HS-27A (cell line): ENCODE measurements at places on chromosomes 6 and 20.

DNA sequence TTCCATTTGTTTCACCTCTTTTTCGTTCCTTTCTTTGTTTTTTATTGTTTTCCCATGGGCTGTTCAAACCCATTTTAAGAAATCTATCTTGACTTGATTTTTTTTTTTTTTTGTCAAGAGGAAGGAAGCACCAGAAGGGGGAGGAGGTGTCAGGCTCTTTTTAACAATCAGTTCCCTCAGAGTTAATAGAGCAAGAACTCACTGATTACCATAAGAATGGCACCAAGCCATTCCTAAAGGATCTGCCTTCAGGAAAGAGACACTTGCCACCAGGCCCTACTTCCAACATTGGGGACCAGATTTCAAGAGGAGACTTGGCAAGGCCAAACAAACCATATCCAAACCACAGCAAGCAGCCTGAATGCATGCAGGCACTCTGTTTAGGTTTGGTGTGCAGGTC is 168.0 kb downstream of the OTOR start:
- no peak for DNase-seq

DNA sequence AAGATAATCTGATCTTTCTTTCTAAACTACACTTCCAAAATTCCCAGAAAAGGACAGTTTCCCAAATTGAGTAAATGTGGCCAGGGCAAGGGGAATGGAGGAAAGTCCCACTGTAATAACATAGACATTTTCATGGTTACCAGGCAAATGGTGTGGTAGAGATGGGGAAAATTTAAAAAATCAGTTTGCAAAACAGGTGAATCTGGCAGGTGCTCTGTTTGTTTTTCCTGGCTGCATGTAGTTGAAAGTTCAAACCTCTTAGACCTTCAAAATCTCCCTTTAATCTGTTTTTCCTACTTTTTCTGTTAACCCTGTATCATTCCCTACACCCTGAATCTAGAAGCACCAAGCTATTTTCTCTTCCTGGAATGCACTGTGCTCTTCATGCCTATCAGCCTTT is 2.0 kb upstream of the BCKDHB start:
- DNase-seq: no peak

DNA sequence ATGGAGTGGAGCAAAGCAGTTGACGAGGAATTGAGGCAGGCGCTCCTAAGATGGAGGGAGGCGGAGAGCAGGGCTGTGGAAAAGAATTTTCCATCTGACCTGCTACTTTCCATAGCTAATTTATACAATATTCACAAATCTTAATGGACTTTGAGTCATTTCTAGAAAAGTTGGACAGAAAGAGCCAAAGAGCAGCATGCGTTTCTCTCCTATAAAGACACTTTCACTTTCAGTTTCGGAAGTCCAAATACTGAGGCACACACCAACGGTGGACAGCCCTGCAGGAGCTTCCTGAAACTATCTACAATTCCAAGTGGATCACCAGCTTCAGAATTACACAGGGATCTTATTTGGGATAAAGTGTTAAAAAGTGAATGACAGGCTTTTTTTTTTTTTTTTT is 43.5 kb downstream of the PANK2 start:
- DNase-seq: no peak

DNA sequence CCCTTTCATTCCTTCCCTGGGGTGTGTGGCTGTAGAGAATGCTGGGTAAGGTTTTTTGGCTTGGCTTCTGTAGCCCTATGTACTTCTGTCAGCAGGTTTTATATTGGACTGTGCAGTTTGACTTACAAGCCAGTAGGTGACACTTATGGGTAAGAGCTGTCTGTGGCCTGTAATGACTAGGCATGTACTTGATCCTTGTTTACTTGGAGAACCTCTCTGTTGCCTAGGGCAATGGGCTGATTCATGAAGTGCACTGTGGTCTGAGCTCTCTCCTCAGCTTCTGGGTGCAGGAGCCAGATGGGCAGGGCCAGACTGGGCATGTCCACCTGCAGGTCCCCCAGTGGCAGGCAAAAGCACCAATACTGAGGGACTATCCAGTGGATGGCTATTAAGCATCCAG is 544.6 kb downstream of the ADGRB3 start:
- DNase-seq: no peak

GRCh38 chr6:31115941-31116560 is 1.5 kb downstream of the PSORS1C1 start:
- DNase-seq: no peak

GRCh38 chr6:2020909-2021308 is 224.5 kb downstream of the GMDS start:
- DNase-seq: no peak

- no peak for DNase-seq
These were observed 404 bp downstream of the CEP162 start for GRCh38 chr6:84227044-84227433.

GRCh38 chr20:50052550-50053361 is 60.2 kb downstream of the UBE2V1 start:
- no peak for DNase-seq

DNA sequence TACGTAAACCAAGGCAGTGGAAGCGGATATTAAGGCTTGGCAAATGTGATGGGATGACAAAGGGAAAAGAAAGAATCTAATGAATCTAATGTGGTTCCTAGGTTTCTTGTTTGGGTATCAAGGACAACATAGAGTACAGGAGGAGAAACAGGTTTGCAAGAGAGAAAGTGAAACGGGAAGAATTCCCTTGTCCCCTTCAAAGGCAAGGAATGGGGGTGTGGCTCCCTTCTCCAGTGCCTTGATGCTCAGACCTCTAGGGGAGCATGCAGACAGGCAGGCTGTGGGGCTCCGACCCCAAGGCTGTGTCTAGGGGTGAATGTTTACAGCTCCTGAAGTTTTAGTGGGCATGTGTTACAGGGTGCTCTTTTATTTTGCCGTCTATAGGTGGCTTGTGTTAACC is 317.5 kb upstream of the HSF2 start:
- DNase-seq: no peak

- DNase-seq: no peak
These were observed 28.9 kb downstream of the IRAK1BP1 start for GRCh38 chr6:78896227-78896626.

DNA sequence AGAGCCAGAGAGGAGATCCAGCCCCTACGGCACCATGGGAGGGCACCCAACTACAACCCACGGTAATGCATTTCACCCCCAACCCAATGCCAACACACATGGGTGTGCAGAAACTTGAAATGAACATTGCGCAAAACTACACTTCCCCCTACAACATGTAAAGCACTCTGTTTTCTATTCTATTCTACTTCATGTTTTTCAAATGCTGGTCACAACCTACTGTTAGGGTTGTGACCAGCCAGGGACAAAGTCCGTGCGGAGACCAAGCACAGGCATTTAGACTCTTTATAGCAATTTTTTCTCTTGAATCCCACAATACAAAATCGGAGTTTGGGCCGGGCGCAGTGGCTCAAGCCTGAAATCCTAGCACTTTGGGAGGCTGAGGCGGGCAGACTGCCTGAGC is 90.6 kb downstream of the MRPL14 start:
- no peak for DNase-seq

DNA sequence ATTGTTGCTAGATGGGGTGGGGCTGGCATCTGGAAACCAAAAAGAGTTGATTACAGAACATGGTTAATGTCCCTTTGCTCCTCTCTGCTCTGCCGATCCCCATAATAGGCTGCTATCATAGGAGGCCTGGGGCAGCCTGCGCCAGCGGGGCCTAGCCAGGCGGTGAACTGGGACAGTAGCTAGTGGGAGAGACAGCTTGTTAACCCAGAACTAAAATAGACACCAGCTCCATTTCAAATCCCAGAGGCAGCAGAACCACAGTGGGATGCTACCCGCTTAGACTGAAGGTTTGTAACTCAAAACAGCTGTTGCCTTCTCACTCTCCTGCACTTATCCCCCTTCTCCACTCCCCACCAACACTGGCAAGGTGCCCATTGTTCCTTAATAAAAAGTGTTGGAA is 98.5 kb downstream of the SSR1 start:
- DNase-seq: no peak

- DNase-seq: no peak
These were observed 149.6 kb downstream of the LINC00237 start for GRCh38 chr20:20956513-20956931.

DNA sequence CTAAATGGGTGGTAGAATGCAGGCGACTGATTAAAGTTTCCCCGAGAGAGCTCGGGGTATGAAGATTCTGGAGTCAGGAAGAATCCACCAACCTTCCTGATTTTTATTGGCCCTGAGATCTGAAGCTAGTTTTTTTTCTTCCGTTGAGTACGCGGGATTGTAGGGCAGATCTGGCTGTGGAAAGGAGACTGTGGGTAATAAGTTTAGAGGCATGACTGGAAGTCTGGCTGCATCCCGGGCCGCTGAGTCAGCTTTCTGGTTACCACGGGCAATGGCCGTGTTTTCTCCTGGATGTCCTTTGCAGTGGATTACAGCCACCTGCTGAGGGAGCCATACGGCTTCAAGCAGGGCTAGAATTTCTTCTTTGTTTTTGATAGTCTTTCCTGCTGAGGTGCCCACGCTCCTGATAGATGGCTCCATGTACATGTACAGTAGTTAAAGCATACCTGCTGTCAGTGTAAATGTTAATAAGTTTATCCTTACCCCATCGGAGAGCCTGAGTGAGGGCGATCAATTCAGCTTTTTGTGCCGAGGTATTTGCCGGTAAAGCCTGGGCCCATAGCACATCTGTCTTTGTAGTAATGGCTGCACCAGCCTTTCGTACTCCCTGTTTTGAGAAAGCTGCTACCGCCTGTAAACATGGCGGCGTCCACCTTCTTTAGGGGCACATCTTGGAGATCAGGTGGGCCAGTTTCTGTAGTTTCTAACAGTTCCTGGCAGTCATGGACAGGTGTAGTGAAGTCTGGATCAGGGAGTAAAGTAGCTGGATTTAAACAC is 154.0 kb downstream of the TRIM27 start:
- no peak for DNase-seq

GRCh38 chr6:679282-679681 is 13.7 kb downstream of the EXOC2 start:
- DNase-seq: no peak

GRCh38 chr6:139965393-139965792 is 590.9 kb upstream of the CITED2 start:
- no peak for DNase-seq

DNA sequence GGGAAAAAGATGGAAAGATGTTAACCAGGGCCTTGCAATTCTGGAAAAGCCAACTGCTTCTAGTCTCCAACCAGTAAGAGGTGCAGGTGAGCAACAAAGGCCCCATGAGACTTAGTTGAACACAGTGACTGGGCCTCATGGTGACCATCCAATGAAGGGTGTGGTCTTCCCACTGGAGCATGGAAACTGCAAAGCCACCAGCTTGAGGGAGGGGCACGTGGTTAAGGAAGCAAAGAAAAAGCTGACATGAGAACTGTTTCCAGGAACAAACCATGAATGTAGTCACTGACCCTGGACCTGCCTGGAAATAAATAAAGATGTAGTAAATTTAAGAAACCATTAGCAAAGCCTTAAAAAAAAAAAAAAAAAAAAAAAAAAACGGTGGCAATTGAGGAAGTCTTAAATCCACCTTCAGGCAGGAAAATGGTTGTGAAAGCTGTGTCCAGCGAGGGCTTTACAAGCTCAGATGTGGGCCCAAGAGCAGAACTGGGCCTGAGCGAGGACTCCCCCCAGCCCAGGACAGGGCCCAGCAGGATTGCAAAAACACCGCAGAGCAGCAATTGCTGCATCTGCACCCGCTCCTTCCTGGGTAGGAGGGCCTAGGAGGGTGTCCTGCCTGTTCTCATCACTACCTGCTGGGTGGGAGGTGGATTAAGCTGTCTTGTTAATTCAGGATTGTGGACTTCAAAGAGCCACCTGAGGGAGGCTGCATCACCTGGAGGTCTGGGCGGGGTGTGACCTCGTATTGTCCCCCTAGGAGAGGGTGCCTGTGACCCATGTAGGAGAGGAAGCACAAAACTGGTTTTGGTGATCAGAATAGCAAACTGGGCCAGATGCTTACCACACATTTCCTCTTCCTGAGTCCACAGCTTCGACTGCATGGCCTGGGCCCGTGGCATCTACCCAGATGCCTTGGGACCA is 10.3 kb downstream of the GFRA4 start:
- DNase-seq: no peak

DNA sequence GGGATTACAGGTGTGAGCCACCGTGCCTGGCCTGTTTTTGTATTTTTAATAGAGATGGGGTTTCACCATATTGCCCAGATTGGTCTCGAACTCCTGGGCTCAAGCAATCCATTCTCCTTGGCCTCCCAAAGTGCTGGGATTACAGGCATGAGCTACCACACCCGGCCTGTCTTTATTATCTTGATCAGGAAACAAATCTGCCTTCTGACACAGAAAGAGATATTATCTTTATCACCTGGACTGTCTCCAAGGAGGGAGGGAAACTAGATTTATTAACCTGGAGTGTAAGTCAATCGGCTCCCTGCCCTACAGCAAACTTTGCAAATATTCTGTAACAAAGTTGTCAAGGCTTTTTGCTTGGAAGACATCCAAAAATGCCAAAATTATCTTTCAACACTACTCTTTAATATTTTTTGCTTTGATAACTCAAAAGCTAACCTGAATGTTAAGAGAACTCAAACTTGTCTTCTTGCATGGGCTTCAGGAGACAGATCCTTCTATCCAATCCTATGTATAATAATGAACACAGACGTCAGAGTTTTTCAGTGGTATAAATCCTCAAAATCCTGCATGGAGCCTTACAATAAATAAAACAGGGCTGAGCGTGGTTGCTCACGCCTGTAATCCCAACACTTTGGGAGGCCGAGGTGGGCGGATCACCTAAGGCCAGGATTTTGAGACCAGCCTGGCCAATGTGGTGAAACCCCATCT is 85.0 kb upstream of the LOC128125822 start:
- DNase-seq: no peak

DNA sequence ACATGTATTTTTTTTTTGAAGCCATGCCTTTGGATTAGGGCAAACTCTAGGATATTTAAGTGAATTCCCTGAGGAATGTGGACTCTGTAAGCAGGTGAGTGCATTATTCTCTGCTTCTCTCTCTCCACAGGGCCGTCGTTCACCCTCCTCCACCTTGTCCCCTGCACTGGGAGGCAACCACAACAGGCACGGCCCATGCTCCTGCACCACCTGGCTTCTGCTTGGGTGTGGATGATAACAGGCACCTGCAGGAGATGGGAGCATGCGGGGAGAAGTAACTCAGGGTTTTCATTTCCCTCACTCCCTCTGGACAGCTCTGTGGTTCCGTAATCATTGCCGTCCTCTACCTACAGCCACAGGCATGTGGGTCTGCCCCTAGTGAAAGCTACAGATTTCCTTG is 43.4 kb downstream of the HLA-C start:
- DNase-seq: no peak

GRCh38 chr6:5135788-5136376 is 50.7 kb downstream of the PPP1R3G start:
- DNase-seq: no peak

GRCh38 chr6:32689531-32690501 is 23.4 kb upstream of the HLA-DQB1 start:
- DNase-seq: no peak

GRCh38 chr6:37758234-37758633 is 60.6 kb upstream of the MDGA1 start:
- no peak for DNase-seq

DNA sequence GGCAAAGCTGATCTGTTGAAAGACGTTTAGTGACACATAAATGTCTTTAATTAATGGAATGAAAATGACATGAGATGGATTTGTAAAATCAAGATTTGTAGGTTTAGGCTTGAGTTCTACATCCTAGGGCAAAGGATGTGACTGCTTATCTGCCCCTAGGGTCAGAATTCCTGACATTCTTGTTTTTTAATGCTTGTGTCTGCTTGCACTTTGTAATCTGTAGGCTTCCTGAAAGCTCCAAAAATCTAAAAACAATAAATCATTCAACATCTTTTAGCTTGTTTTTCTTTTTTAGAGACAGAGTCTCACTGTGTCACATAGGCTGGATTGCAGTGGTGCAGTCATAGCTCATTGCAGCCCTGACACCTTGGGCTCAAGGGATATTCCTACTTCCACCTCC is 107.9 kb upstream of the MLIP start:
- DNase-seq: no peak
